ENCODE measurements at places on chromosomes 4 and X.

GRCh38 chr4:76306882-76307659, 538 bp downstream of the STBD1 start:
- peak; percentile 18 for DNase-seq

DNA sequence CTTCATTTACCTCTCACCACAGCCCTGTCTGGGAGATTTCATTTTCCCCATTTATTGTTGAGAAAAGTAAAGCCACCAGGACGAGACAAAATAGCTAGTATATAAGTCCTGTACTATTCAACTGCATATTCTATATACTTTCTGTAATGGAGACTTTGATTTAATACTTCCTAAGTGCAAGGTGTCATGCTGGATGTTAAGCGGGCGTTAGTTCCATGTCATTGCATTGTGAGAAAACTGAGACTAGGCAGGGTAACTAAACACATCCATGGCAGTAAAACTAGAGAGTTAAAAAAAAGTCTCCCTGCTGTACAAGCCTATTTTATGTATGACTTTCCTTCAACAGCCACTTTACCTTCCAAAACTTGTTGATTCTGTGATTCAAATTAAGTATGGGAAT, 969.6 kb downstream of the STIM2 start:
- DNase-seq, result no peak

- DNase-seq, result no peak
Observed at GRCh38 chrX:141879616-141880015, 24.1 kb upstream of the MAGEC1 start.

DNA sequence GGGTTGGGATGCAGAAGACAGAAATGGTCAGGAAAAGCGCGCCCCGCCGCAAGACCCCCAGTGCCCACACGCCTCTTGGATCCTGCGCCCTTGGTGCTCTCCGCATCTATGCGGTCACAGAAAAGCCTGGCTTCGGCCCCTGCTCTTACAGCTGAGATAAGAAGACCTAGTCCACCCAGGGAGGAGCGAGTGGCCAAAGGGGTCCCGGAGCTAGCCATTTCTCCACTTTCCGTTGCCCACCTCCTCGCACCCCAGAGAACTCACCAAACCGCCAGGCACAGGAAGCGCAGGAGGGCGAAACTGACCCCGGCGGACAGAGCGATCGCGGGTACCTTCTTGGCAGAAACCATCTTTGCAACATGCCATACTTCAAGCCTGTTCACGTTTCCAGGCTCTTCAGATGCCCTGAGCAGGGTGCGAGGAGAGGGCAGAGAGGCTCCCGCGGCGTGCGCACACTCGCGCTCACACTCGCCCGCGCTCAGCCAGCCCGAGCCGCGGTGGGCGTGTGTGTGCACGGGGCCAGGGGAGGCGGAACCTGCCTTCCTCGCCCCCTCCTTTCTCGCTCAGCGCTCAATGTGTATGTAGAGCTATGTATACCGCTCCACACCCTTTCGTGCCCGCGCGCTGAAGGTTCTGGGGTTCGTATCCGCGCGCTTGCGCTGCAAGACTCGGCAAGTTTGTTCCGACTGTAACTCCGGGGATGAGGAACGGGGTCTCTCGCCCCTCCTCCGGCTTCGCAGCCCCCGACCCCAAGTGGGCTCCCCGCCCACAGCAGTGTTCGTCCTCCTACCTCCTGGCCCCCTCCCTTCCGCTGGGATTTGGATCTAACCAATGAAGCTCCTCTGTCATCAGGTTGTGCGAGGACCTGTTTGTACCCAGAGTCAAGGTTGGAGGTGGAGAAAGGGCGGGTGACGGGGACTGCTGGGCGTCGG, at the start of gene GABRA4:
GABRA4 (minus strand) TSS at position 507 of the 932 bp plus-strand sequence; CDS start at position 350, 157 bp downstream.
- DNase-seq, result no peak

DNA sequence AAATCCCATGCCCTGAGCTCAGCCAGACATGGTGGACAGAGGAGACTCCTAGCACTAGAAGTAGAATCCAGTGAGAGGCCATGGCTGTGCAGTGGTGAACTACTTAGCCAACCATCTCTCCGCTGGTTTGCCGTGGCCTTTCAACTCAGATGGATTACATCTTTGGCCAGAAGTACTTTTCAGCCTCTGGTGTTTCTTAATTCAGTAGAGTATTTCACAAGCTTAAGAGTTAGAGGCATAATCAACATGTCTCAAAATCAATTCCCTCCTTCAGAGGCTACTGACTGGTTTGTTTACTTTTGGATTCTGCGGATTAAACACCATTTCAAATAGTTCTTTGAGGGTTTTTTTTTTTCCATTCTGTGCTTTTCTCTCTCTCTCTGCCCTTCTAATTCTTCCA, 91.1 kb upstream of the PGRMC2 start:
- no peak for DNase-seq

DNA sequence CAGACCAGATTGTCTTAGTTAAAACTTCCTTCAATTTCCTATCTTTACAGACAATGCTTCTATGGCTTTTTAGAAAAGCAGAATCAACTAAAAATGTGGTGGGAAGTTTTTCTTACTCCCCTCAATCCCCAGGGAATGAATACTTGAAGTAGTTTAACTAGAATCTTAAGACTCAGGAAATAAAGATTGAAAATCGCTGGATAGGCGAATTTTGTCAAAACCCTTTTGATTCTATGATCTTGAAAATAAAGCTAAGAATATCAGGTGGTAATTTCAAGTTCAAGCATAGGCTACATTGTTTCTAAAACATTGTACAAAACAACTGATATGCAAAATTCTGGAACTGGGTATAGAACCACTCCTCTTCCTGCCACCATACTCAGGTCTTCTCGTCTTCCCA, 276.5 kb upstream of the GK2 start:
- DNase-seq, result no peak

DNA sequence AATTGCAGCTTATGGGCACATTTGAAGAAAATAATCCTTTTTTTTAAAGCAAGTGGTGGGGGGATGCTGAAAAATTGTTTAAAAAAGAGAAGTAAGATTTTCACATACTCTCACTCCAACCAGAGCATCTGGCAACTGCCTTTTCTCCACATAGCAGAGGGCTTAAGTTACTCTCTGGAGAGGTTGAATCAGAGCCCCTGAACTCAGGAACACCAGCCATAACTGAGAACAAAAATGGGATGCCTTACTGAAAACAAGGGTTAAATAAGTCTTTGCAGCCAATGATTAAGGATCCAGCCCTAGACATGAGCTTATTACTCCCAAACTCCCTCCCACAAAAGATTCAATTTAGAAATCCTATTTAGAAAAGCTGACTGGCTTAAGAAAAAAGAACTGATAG, 27.5 kb downstream of the CASK start:
- no peak for DNase-seq

DNA sequence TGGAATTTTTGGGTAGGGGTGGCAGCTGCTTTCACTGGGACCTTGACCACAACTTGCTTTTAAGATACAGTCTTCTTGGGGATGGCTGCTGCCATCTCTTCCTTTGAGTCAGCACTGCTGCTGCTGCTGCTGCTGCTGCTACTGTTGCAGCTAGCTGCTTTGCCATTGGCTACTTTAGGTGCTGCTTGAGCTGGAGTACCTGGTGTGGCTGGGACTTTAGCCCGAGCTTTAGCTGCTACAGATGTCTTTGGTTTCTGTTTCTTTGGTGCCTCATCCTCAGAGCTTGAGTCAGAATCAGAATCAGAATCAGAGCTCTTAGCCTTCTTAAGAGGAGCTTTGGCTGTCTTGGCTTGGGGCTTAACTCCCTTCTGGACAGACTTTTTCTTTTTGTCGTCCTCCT, 52.2 kb downstream of the FAM9B start:
- no peak for DNase-seq

DNA sequence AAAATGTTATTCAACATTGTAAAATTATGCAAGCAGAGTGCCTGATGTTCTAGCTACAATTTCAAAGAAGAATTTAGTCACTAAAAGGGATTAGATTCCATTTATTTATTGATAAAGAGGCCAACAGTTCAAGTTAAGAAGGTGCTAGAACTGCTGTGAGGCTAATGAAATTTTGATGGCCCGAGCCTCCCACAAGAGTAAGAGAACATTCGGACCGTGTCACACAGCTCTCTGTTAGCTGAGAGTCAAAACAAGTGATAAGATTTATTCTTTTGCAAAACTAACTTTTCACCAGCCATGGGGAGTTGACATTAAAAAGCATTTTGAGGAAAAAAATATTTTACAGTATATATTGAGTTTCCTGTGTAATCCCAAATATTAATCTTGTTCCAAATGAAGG, 106.8 kb downstream of the TENM3 start:
- DNase-seq, result no peak

DNA sequence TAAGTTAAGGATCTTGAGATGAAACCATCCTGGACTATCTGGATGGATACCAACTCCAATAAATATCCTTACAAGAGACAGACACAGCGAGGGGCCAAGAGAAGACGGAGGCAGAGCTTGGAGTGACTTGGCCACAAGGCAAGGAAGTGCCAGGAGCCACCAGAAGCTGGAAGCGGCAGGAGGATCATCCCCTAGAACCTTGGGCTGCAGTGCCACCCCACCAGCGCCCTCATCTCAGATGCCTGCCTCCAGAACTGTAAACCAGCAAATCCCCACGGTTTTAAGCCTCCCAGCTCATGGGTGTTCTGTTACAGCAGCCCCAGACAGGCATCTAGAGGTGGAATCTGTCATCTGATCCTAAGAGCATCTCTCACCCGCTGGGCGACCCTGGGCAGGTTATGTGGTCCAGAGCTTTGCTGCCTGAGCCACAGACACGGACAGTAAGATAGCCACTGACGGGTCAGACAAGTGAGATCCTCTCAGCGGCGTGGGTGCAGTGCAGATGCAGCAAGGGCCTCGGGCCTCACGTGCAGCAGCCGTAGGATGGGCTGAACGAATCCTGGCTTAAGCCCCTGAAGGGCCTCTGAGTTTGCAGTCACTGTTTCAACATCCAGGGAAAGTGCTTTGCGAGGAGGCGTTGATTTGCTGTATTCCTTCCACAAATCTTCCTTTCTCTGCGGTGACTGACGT, 25.1 kb upstream of the MXD4 start:
- DNase-seq, result no peak

DNA sequence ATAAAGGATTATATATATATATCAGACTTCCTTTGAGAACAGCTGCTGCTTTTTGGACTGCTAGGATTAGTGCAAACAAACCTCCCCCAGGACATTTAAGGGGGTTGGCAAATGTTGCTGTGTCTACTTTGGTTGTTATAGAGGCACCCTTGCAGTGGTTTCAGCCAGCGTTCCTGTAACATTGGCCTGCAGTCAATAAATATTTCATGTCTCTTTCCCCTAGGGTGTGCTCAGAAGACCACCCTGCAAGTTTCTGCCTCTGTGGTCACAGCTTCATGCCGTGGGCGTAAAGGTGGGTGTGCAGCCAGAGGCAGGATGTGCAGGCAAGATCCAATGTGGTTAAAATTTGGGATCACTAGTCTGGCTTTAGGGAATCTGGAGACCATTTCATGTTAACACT, 28.9 kb downstream of the FGF5 start:
- DNase-seq, result no peak

DNA sequence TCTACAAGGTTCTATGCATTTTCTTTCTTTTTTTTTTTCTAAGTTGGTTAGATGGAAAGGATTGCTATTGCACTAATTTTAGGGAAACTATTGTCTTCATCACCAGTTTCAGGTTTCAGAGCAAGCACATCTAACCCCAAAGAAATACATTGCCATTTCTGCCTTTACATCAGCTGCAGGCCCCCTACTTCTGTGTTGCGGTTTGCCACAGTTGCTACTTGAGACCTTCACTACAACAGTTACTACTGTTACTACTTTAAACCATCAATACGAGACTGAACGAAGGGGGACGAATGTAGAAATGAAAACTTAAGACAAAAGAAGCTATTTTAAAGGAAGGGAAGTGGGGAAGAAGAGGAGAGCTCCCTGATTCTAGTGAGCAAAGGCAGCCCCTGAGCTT, 256.7 kb upstream of the LCORL start:
- DNase-seq, result no peak

DNA sequence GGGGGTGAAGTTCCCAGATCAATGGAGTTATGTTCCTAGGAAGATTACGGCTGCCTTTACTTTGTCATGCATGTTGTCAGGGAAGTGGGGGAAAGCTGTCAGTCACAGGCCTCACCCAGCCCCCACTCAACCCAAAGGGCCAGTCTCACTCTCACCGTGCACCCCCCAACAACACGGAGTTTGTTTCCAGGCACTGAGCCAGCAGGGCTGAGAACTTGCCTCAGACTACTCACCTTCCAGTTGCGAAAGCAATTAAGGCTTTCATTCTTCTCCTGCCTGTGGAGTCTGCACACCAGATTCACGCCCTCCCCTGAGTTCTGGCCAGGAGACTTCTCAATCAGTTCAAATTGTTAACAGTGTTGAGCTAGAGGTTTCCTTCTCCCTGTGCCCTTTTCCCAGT, 114.3 kb downstream of the SH3BGRL start:
- no peak for DNase-seq

- DNase-seq, result no peak
Observed at GRCh38 chr4:134282680-134283079, 81.1 kb upstream of the PABPC4L start.

DNA sequence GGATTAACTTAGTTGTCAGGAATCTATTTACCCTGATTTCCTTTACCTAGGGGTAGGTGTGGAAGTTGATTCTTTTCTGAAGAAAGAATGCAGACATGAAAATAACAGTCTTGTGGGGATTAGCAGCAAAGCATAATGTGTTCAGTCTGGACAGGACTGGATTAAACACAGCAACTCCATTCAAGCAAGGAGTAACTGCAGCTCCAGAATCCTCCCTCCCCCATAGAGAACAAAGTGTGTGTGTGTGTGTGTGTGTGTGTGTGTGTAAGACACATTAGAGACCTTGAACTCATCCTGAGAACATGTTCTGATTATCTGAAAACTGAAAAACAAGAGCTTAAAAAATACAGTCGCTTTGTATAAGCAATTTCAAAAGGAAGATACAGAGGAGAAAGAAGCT, 9.3 kb downstream of the C4orf54 start:
- no peak for DNase-seq

DNA sequence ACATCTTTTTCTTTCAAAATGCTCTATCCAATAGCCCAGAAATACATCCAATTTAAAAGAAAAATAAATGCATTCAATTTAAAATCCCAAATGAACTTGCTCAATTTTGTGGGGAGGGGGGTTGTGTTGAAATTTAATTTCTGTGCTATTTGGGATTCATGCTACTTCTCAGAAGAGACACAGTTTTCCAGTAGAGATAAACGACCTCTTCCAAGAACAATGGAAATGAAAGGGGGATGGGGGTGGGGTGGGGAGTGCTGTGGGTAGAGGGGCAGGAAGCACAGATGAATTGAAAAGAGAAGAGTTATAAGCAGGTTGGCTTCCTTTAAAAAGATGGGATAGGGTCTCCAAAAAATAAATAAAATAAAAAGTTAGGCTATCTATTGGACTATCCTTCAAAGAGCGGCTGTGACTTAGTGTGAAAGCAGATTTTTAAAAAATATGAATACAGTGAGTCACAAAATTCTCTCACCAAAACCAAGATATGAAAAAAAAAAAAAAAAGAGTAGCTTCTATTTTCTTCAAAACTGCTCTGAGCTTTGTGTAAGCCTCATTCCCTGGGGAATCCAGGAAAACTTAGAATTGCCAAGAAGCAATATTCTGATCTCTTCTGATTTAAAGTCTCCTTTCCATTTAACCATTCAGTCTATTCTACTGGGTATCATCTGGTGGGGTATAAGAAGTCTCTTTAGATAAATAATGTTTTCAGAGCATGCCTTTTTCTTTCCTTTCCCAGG, 324.3 kb downstream of the PTTG2 start:
- DNase-seq, result no peak

- DNase-seq, result no peak
Observed at GRCh38 chr4:185573651-185574199, 38.4 kb upstream of the PDLIM3 start.
